ENCODE measurements at places on chromosomes 3 and 15.
A peak's percentile ranks its signal among the peaks of the same experiment; 100 is the strongest.

DNA sequence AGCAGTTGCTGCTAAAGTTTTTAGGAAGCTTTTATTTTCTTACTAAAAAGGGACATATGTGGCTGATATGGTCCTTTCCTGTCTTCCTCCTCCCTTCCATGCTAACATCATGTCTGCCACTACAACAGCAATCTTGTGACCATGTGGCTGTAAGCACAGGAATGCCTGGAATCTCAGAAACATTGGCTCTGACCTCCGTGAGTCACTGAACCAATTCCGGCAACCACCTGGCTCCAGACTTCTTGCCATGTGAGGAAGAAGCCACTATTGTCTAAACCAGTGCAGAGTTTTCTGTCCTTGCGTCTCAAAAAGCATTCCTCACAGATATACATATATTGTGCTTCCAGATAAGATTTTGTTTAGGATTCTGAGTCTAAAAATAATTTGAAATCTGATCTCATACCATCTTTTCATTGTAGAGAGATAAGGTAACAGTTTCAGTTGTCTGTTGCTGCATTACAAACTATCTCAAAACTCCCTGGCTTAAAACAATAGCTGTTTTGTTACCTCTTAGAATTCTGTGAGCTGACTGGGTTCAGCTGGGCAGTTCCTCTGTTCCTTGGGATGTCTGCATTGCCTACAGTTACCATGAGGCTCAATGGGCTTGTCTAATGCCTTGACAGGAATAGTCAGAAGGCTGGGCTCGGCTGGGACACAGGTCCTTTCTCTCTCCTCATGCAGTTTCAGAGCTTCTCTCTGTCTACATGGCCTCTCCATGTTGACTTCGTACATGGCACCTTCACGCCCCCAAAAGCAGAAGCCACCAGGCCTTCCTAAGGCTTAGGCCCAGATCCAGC is 77.3 kb upstream of the MAGI1 start:
- peak; percentile 99 for DNase-seq

GRCh38 chr3:58607816-58608215 is 30.6 kb upstream of the FAM107A start:
- DNase-seq = peak; percentile 52

DNA sequence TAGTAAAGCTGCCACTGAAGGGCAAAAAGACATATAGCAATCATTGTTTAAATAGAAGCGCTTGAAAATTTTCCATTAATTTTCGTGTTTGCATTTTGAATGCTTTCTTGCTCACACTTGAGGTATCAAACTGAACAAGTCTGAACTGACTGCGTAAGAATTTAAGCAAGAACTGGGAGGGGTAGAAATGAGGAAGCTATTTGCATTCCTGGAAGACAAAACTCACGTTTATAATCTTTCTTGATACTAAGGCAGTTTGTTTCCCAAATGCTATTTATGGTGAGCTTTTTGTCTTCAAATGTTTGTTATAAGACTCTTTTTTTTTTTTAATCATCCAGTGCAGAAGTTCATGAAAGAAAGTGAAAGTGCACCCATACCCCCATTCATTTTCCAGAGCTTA is 499.8 kb upstream of the TPRG1 start:
- no peak for DNase-seq

GRCh38 chr15:77025941-77026411 is 31.1 kb downstream of the PSTPIP1 start:
- no peak for DNase-seq

DNA sequence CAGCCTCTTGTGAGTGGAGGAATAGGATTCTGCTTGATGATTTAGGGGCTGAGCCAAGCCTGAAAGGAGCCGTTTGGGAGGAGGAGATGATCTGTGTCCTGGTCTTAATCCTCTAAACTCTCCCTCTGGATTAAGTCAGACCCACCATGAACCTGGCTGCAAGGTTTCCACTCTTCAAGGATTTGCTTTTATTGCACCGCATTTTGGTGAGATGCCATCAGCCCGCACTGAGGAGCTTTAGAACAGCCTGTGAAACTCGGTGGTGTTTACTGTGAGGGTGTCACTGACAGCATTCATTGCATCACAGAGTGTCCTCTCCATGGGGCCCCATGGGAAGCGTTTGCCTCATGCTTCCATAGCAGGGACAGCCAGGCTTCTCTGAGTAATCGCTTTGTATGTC is 59.2 kb downstream of the EPHB1 start:
- DNase-seq = no peak

GRCh38 chr3:39221141-39221530 is 28.7 kb upstream of the XIRP1 start:
- DNase-seq = no peak

GRCh38 chr3:15332405-15333098 is at the start of gene SH3BP5:
SH3BP5 (minus strand) TSS chr3:15332586; CDS start chr3:15332408, 178 bp downstream.
- DNase-seq = peak; percentile 41

DNA sequence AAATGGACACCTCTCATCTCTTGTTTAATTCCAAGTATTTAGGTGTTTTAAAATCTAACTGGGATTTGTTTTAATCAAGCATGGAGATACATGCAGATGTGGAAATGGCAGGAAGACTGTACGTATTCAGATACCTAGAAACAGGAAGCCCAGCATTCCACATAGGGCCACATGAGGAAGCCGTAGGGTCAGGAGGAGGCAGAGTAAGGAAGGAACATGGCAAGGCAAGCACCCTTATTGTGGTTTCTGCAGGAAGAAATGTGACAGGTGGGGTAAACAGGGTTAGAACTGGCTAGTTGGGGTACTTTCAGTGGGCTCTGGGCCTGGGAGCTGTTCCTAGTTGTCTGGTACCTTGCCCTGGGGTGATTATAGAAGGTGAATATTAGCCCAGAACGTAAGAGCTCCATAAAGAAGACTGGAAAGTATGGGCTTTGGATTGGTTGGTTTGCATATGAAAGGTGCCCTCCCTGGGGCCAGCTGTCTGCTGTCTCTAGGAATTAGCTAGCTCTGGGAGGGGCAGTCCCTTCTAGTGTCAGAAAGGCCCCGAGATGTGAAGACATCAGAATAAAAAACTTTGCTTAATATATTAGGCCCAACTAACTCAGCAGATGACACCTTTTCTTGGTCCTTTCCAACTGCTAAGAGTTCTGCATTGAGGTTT is 107.7 kb upstream of the CADPS start:
- no peak for DNase-seq

DNA sequence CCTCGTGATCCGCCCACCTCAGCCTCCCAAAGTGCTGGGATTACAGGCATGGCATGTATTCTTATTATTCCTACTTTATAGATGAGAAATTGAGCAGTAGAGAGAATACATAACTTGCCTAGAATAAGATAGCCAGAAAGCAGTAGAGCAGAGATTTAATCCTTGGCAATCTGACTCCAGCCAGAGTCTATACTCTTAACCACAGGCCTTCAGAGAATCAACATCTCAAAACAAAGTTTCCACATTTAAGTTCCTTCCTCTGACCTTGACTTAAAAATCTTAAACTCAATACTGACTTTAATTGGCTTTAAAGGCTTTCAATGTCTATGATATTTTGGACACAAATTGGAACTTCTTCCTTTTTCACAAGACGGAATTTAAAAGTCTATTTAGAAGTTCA is 37.1 kb downstream of the ZNF106 start:
- DNase-seq = no peak

GRCh38 chr3:103906304-103906703 is 1460.4 kb upstream of the ALCAM start:
- DNase-seq = no peak

All from astrocyte (in vitro differentiated cells and primary cell).